H4 (cell line): ENCODE measurements at places on chromosomes 7 and 10. TPM values are rescaled to one million over a fixed set of nuclear protein-coding genes. Genes with fewer than 3 reads are reported as not detected.
A peak's percentile ranks its signal among the peaks of the same experiment; 100 is the strongest.

- peak; percentile 27 for DNase-seq
Observed at GRCh38 chr10:78211561-78212051, 177.9 kb downstream of the RPS24 start.

DNA sequence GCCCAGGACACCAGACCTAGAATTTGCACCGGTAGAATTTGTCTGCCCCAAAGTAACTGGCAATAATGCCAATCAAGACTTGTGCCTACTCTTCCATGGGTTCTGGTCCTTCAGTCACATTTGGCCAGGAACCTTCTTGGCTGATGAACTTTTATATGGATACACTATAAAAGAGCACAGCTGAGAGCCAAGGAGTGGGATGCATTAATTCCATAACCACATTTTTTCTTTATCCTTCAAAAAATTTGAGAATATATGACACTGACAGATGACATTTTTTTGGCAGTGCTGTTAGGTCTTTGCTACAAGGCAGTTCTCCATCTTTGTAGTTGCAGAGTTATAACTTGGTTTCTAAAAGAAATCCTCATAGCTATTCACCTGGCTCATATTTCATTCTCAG is 129.2 kb upstream of the HDAC9 start:
- no peak for DNase-seq

- DNase-seq: no peak
Observed at GRCh38 chr10:57973451-57973850, 294.2 kb downstream of the IPMK start.

- DNase-seq: peak; percentile 67
Observed at GRCh38 chr7:47520406-47520805, 61.5 kb downstream of the TNS3 start.

DNA sequence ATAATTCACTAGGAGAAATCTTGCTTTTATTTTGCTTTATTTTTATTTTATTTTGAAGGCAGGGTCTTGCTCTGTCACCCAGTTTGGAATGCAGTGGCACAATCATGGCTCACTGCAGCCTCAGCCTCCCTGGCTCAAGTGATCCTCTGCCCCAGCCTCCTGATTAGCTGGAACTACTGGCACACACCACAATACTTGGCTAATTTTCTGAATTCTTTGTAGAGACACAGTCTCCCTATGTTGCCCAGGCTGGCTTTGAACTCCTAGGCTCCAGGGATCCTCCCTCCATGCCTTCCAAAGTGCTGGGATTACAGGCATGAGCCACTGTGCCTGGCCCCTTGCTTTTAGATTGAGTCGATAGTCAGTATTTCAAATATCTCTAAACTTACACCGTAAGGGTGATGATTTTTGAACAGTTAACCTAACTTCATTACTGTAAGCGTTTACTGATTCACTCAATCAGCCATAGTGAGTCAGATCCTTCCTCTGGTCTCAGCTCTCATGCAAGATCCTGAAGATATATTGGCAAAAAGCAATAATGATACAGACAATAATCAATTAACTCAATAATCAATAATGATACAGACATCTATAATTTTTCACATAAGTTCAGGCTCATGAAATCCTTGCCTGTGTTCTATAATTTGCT is 239.5 kb downstream of the KIAA1217 start:
- DNase-seq: no peak

DNA sequence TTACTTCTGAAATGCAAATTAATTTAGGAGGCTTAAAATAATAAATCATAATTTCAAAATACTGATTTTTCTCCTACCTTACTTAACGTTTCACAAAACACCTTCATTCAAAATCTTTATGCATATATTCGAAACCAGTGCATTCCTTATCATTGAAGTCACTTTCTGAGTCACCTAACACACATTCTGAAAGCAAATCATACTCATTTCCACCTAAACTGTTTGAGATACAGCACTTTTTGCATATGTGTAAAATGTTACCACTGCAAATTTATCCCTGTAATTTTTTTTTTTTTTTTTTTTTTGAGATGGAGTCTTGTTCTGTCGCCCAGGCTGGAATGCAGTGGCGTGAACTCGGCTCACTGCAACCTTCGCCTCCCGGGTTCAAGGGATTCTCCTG is 15.7 kb downstream of the PPP3CB start:
- DNase-seq: no peak

DNA sequence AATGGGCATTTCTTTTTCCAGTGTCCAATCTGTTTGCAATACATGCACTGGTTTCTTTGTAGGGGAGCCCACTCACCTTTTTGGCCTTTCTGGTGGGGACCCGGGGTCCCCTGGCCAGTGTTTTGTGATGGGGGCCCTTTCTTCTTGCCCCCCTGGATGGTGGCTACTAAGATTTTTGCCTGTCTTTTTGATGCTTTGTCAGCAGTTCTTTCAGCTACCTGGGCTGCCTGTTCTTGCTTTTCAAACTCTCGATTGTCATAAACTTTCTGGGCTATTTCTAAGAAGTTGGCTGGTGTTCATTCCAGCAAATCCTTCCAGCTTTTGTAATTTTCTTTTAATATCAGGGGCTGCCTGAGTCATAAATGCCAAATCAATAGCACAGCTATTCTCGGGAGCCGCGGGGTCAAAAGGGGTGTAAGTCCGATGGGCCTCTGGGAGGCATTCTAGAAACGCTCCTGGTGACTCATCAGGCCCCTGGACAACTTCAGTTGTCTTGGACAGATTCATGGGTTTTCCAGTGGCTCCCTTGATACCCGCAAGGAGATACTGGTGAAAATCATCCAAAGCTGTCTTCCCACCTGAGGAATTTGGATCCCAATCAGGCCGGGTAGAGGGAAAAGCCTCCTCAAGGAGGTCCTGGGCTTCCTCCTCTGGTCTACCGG is 79.0 kb downstream of the PRR15 start:
- no peak for DNase-seq

DNA sequence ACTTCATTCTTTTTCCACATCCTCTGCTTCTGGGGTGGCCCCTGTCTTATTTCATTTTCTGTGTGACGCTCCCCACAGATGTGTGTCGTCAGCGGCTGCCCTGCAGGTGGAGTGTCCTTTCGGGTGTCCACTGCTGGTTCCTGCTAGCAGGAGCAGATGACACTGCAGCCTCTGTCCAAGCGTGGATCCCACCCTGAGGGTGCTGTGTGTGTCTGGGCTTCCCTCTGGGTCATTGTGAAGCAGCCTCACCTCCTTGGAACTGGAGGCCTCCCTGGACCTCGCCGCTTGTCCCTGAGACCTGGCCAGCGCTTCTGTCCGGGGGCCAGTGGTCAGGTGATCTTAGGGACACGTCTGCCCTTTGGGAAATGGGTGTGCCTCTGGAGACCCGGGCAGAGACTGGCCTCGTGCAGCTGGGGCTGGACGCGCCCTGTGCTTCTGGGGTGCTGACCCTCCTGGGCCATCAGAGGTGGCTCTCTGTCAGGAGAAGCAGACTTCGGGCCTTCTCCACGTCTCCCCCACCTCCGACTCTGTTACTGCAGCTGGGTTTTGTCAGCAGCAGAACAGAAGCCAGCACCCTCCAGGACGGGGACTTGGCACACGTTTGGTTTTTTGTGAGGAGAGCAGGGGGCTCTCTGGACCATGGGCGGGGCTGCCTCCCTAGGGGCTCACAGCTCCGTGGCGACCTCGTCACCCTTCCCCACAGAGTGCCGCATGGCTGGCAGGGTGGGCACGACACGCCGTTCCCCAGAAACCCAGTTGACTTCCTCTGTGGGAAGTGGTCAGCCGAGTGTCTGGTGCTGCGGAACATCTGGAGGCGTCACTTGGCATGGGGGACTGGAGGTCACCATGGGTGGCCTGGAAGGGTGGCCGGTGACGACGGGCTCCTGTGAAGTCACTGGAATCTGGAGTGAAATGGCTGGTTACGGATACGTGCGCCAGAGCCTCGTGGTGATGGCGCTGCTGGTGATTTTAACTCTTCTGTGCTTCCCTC is 48.4 kb downstream of the INPP5A start:
- DNase-seq: no peak

DNA sequence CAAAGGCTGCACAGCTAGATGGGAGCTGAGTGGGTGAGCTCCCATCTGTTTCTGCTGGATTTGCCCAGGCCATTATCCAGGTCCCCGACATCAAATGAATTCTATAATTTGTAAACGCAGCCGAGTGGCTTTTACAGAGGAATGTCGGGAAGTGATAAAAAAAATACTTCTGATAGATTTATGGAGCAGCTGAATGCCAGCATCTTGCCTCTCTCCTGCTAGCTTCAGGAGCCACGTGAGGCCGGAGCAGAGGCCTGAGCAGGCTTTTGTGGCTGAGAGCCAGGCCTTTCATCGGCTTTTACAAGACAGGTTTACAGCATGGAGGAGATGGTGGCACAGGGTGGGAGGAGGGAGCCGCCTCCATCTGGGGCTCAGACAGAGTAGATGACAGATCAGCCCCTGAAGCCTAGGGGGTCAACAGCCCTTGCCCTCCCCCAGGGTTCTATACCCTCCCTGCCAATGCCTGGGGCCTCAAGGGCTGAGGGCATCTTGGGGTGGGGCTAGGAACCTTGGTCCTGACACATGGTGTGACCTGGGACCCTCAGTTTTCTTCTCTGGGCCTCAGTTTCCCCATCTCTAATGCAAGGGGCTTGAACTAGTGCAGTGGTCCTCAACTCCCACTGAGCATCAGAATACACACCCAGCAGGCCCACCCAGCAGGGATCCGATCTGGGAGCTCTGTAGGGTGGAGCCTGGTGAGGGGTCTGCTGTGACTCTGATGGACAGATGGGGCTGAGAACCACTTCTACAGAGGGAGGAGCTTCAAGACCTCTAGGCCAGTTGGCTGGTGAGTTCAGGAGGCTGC is 44.2 kb upstream of the PCBD1 start:
- DNase-seq: no peak

DNA sequence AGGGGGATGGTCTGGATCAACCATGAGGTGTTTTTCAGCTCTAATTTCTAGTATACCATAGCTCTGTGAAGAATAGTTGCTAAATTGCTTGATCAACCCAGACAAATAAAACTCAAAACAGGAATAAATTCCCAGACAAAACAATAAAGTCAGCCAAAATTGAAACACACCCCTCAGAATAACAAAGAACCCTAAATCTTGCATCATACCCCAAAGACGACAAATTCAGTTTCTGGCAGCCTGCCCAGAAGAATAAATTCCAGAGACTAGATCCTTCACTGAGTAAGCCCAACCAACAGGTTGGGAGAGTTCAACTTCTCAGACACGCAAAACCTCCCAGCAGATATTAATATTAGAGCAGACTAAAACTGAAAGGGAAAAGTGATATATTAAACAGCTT is 11.2 kb upstream of the SEM1 start:
- no peak for DNase-seq

GRCh38 chr7:16083931-16084330 is 337.4 kb downstream of the CRPPA start:
- DNase-seq: no peak

DNA sequence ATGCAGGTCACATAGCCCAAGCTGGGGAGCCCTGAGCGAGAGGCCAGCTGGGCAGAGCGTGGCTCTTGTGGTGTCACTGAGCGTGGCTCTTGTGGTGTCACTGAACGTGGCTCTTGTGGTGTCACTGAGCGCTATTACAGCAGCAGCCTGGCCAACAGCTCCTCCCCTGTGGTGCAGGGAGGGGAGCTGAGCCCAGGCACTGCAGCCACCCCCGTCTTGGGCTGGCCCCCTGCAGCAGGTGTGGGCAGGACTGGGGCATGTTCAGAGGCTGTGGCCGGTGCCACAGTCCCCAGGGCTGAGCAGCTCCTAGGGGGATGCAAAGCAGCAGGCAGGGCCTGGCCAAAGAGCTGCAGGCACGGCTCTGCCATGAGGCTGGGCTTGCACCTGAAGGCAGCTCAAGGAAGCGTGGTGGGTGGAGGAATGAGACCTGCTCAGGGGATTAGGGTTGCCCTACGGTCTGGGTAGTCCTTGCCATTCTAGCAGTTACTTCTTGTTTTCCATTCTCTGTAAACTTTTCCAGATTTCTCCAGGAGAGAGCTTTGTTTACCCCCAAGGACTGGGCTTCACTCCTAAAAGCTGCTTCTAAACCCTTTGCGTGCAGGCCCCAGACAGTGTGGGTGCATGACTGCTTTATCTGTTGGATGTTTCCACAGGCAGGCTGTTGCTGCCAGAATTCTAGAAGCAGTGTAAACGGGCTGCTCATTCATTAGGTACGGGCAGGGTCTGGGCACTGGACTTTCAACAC is 29.2 kb downstream of the ZNF783 start:
- no peak for DNase-seq

- DNase-seq: peak; percentile 76
Observed at GRCh38 chr10:99854860-99855259, 72.4 kb downstream of the ABCC2 start.

- no peak for DNase-seq
Observed at GRCh38 chr10:45034301-45034700, 33.6 kb downstream of the ZNF22 start.

- DNase-seq: no peak
Observed at GRCh38 chr7:127733986-127734385, 82.0 kb downstream of the SND1 start.

- no peak for DNase-seq
Observed at GRCh38 chr10:109259293-109259692, 664.0 kb downstream of the XPNPEP1 start.

DNA sequence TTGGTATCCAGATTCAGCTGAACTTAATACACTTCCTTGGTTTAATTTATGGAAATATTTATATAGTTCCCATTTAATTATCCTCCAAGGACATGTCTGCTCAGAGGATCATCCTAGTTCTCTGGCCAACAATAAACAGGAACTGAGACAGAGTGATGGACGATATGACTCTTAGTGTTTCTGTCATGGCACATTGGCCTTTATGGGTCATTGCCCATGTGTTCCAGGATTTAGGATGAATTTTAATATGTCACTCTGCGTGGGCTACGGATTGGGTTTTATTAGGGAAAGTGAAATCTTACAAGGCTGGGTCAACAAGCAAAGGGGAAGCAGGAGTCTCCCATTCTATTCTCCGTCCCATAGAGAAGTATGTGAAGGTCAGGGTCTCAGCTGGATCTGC is 18.8 kb upstream of the TNPO3 start:
- no peak for DNase-seq

DNA sequence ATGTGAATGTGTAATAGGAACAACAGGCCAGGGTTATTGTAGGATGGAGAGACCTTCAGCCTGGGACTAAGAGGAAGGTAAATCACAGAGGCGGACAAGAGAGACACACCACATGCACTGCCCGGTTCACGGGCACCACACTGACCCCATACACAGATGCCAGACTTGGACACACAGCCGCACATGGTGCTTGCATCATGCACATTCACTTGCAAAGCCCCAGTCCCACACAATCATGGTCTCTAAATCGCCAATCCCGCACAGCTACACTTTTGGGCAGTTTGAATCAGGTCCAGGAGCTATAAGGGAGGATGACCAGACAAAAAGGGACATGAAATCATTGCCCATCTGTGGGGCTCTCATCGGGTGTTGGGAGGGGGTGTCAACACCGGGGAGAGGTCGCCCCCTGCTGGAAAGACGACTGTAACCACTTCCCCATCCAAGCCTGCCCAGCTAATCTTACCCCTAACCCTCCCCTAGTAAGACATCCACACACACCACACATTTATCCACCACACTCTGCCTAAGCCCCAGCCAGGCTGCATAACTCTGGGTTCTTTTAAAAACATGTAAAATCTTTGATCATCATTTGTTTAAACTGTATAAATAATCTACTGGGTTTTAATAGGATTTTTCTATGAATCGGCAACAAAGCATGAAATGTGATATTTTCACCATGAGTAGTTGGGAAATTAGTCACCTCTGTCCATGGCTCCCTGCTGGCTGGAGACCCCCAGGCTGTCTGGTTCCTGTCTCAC is 40.5 kb upstream of the SLF2 start:
- peak; percentile 41 for DNase-seq

Gene ARHGAP21
- total RNA-seq: 16.2 and 18.0 TPM in 2 replicates

Gene C7orf25
- 13.2 and 15.8 TPM in 2 replicates for total RNA-seq

Gene LEP
- not detected in 2 replicates for total RNA-seq

Gene IFIT1B
- total RNA-seq: 0.12 TPM in 1 of 2 replicates, not detected in the other

Gene NEUROD6
- not detected in 2 replicates for total RNA-seq

Gene LGI1
- 0.08 TPM in 1 of 2 replicates, not detected in the other for total RNA-seq

Gene NME8
- total RNA-seq: not detected in 2 replicates

Gene FUOM
- total RNA-seq: 4.7 and 10.4 TPM in 2 replicates

Gene SFTPA1
- not detected in 2 replicates for total RNA-seq
